ENCODE measurements at places on chromosomes 2 and 18. TPM values are rescaled to one million over a fixed set of nuclear protein-coding genes. Genes with fewer than 3 reads are reported as not detected.

DNA sequence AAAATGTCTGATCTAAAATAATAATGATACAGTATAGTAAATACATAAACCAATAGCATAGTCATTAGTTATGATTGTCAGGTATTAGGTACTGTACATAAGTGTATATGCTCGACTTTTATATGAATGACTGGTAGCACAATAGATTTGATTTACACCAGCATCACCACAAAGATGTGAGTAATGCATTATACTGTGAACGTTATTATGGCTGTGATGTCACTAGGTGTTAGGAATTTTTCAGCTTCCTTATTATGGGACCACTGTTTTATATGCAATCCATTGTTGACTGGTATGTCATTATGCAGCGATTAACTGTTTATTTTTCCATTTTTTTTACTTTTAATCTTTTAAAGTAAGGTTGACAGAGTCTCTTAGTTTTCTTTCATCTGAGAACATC is 23.7 kb downstream of the ATP9B start:
- DNase-seq: no peak

DNA sequence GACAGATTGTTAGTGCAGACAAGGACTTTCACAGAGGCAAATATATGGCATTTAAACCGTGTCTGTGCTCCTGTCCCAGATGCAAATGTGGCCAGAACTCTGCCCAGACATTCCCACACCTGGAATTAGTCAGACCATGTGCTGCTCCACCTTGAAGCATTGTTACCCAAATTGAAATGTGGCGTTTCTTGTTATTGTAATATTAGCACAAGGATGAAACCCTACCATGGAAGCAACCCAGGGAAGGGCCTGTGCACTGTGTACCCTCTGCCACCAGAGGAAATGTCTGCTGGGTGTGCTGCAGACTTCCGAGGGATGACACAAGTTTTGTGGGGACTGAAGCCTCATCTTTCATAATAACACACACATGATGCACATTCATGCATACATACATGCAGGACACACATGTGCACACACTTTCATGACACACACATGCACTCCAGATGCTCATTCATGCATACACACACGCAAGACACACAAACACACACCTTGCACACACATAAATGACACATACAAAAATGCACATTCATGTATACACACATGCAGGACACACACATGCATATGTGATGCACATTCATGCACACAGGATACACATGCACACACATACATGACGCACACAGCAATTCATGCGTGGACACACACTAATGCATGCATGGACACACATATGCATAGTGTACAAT is 133.2 kb upstream of the SNTG2 start:
- peak; percentile 31 for DNase-seq

DNA sequence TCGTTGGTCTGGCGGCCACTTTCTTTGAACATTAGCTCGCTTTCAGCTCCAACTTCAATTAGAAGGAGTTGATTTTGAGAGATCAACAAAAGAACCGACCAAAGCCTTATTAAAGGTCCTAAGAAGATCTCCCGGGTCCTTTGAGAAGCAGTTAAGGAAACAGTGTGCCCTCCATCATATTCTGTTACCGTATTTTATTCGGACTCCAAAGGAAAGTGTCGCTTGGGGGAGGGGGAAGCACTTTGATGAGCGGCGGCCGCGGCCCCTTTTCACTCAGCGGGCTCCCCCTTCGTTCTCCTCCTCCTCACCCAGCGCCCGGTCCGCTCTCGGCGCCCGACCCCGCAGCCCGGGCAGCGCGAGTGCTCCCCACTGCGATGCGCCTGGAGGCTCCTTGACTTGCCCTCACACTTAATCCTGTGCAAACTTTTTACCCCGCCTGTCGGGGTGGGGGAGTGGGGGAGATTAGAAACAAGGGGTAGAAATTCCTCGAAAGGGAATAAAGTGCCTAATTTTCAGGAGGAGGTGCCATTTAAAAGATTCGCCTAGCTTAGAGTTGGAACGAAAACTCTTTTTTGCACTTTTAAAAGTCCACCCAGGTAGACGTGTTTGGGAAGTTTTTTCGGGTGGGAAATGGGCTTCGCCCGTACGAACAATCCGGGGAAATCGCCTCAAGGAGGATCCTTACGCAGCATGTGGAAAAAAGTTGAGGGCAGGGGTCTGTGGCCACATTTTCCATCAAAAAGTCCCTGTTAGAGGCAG is 1.2 kb upstream of the OTX1 start:
- DNase-seq: no peak

DNA sequence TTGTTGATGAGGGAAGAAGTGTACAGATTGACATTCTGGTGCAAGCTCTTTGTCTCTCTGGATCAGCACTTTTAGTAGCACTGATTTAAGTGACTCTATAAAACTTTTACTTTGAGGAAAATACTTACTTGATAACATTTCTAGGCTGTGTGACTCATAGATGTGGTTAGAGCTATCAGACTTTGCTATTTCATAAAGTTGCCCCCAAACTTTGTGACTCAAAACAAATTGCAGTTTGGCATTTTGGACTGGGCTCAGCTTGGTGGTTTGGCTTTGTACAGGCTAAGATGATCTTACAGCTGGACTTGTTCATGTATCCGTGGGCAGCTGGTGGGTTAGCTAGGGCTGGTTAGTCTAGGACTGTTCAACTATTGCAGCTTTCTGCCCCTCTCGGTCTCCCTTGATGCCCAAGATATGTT is 42.1 kb upstream of the GLS start:
- no peak for DNase-seq

- DNase-seq: no peak
Observed at GRCh38 chr2:28802975-28803429, 7.6 kb upstream of the SPDYA start.

DNA sequence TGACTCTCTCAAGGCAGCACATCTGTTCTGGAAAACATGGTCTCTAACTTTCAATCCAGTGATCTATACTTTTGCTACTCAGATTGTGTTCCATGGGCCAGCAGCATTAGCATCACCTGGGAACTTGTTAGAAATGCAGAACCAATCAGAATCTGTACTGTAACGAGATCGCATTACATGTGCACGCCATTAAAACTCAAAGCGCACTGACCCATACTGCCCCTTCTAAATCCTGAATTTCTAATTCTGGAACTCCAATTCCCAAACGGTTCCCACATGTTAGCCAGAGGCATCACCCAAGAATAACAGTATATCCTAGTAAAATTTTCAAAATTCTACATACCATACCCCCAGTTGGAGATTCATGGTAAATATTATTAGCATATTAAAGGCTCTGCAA is 10.5 kb upstream of the DCTN1 start:
- no peak for DNase-seq

- DNase-seq: no peak
Observed at GRCh38 chr18:9608728-9609127, 5.6 kb downstream of the PPP4R1 start.

DNA sequence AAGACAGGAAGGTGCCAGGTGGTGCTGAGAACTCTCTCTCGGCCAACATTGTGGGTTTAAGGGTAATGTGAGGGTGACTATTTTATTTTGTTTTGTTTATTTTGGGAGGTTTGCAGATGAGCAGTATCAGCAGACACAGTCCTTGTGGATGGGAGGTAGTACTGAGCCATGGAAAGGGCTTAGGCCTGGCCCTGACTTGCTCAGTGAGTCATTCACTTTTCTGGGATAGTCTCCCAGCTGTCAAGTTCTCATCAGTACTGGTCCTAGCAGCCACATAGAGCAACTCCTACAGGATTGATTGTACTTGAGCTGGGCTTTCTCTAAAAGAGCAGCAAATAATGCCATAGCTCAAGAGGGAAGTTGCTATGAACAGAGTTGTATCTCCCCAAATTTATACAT is 175.2 kb downstream of the LOXHD1 start:
- DNase-seq: no peak

DNA sequence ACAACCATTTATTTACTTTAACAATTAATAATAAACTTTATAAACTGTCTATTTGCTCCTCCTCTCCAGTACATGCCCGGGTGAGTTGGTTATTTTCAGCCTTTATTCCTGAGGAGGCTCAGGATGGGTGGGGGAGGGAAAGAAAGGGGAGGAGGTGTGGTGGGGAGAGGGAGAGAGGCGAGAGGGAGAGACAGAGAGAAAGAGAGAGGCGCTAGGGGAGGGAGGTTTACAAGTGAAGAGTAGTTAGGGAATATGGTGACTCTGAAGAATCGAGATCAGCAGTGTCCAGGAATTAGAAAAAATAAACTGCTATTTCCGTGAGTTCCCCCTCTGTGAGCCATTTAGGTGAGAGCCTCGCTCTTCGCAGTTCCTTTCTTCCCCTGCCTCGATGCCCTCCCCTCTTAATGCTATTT is 138.9 kb downstream of the MEIS1 start:
- DNase-seq: no peak

GRCh38 chr2:226660526-226660925 is 139.1 kb downstream of the IRS1 start:
- no peak for DNase-seq

DNA sequence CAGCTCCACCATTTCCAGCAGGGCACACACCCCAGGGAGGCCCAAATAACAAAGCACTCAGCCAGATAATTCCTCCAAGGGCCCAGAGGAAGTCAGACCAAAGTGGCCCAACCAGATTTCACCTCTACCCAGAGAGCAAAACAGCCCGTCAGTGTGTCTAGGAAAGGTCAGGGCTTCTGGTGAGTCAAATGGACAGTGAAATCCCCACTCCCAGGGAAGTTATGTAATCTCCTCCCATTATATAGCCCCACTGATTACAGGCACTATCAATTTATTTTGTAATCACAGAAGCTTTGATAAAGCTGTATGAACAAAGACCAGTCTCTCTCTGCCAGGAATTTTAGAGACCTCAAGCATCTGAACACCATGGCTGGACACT is 4.0 kb downstream of the B4GALT6 start:
- DNase-seq: no peak

DNA sequence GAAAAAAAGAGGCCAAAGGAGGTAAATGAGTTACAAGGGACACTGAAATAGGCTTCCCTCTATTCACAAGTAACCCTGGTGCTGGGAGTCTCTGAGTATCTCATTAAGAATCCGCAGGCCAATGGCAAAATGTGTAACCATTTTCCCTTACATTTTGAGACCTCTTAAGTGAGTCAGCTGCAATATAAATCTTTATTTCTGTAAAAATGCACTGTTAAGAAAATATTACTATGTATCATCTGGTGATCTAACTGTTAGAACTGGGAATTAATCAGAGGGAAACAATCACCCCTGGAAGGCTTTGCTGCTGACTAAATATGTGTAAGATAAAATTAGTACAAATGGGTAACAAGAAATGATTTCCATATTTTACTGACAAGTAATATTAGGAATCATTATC is 483.1 kb upstream of the CHST9 start:
- no peak for DNase-seq

DNA sequence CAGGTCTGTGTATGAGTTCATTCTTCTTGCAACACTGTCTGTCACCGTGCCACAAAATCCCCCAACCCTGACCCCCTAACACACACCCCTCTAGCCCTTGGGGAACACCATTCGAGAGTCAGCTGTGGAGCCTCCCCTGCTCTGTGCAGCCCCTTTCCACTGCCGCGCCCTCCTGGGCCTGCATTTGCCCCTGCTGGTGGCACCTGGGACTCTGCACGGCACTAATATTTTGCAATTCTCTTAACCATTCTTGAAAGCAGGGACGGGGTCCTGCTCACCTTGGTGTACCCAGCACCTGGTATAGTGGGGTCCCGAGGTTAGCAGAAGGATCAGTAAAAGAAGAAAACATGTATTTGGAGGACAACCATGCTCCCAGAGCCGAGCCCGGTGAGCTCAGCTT is 124.0 kb downstream of the HDAC4 start:
- no peak for DNase-seq

- no peak for DNase-seq
Observed at GRCh38 chr2:100244881-100245605, 77.3 kb downstream of the LONRF2 start.

- peak; percentile 43 for DNase-seq
Observed at GRCh38 chr2:129709001-129709955, 270.2 kb upstream of the RAB6C start.

- no peak for DNase-seq
Observed at GRCh38 chr2:29187926-29188325, 72.7 kb downstream of the CLIP4 start.

DNA sequence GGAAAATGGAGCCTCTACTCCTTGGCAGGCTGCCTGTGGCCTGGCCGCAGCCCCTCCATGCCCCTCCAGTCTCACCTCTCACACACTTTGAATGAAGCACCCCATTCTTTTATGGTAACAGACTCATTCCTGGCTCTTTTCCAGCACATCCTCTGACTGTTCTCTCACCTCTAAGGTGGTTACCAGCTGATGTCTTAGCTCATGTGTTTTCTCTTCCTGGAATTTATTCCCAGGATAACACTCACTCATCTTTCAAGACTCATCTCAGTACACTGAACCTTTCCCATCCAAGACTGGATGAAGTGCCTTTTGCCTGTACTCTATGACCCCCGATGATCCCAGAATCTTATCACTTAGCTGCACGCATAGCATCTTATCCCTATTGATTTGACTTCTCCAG is 50.6 kb downstream of the SLC9A4 start:
- DNase-seq: no peak

- peak; percentile 69 for DNase-seq
Observed at GRCh38 chr2:157901325-157901724, 25.2 kb upstream of the ACVR1 start.

DNA sequence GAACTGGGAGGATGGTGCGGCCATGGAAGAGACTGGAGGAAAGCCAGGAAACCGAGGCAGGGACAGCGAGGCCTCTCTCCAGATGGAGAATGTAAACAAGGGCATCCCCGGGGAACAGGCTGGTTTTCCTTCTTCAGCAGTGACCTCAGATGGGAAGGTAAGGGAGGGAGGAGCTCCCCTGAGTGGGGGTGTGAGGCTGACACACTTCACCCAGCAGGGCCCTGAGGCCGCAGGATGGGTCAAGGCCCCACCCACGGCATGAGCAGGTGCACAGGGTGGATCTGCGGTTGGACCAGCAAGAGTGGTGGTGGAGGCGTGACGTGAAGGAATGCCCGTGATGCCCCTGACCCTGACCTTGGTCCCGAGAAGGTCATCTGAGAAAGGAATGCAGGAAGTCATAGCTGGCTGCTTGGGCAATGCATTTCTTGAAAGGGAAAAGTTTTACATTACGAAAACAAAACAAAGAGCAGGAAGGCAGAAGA is 48.1 kb downstream of the ADCY3 start:
- no peak for DNase-seq

DNA sequence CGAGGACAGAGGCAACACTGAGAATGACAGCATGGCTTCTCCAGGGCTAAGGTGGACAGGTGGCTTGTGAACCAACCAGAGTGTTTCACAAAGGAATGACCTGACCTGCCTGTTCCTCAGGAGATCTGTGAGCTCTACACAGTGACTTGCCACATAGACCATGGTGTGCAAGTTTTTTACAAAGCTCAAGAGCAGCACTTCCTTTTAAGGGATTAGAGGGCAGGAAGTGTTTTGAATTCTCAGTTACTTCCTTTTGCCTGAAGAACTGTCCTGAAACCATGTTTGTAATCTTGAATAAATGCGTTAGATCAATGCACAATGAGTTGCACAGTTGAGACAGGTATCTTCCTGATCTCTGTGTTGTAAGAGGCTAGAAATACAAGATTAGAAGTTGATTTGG is 421.9 kb downstream of the THSD7B start:
- DNase-seq: no peak

- no peak for DNase-seq
Observed at GRCh38 chr2:15895615-15896469, 44.5 kb upstream of the MYCN start.

The RAPH1 gene
- 6.0 TPM for total RNA-seq

The FMNL2 gene
- total RNA-seq: 14.9 TPM

The KLHL29 gene
- 3.7 TPM for total RNA-seq

The INHA gene
- not detected for total RNA-seq

The MATN3 gene
- not detected for total RNA-seq

The POLR1B gene
- 71.9 TPM for total RNA-seq

The C2orf78 gene
- total RNA-seq: 0.07 TPM

The UBXN4 gene
- 127 TPM for total RNA-seq

Data from activated CD4-positive, alpha-beta T cell treated with anti-CD3 and anti-CD28 coated beads, Interleukin-2, amount 10 ng/mL, durations not matched to agents 24 days and 14 days (primary cell).